ENCODE measurements at places on chromosomes 2 and 18.
A peak's percentile ranks its signal among the peaks of the same experiment; 100 is the strongest.

- DNase-seq, result no peak
Observed at GRCh38 chr2:203650860-203651613, 55.4 kb upstream of the CD28 start.

GRCh38 chr2:106523976-106524665 lies 37.0 kb downstream of the CD8B2 start:
- DNase-seq, result no peak

- DNase-seq, result no peak
Observed at GRCh38 chr2:102473020-102473419, at the start of gene SLC9A4. TSS of gene SLC9A4 (plus strand) at chr2:102473226. CDS start at chr2:102473760, 534 bp downstream.

- no peak for DNase-seq
Observed at GRCh38 chr2:227812001-227812400, 1.6 kb upstream of the CCL20 start.

DNA sequence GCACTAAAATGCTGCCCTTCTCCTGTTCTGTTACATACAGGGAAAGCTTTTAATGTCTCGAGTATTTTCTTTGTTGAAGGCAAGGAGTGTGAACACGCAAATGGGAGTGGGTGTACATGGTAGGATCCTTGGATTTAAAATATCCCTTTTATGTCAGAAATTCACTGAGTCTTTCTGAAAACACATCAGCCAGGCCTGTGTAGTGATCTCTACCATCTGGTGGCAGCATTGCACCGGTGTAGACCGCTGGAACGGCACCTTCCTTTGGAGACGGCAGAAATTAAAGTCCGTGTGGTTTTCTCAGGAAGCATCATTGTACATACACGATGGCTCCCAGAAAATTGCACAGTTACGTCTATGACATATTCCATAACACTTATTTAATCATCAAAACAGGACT lies 515.8 kb downstream of the GALR1 start:
- no peak for DNase-seq

DNA sequence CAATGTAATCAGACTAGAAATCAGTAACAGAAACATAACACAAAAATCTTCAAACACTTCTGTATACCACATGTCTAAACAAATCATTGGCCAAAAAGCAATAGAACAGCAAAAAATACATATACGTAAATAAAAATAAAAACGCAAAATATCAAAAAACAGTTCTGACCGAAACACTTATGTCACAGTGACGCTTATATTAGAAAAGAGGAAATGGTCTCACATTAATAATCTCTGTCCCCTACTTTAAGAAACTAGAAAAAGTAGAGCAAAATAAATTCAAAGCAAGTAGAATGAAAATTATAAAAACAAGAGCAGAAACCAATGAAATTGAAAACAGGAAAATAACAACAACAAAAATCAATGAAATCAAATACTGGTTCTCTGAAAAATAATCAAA lies 41.9 kb downstream of the TMEM131 start:
- no peak for DNase-seq

DNA sequence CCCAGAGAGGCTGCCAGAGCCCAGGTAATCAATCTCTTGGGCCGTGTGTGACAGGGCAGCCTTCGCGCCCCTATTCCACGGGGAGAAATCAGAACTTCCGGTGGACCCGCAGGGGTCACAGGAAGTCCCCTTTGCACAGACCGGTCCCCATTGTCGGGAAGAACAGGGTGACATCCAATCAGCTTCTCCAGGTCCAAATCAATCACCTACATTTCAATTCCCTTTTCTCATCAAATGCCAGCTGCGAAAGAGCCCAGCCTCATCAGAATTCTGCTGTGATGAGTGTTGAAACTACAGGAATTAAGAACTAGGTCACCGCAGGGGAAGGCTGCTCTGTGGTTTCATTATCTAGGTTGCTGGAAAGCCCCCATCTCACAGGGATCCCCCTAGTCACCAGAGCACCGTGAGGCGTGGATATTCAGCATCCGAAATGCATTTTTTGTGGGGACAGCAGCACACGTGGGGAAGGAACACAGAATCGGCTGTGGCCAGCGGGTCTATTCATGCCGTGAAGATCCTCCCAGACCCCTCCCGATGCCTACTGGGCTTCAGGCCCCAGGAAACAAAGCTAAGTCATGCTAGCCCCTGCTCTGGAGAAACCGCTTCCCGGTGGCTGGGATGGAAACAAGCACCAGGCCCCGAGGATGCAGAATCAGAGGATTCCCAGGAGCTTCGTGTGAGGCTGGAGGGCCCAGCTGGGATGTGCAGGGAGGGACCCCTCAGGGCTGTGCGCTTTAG lies 193.7 kb upstream of the ID2 start:
- no peak for DNase-seq

GRCh38 chr2:153818242-153818641 lies 53.5 kb upstream of the GALNT13 start:
- DNase-seq, result no peak

GRCh38 chr2:36708041-36708741 lies 11.7 kb downstream of the VIT start:
- no peak for DNase-seq

- no peak for DNase-seq
Observed at GRCh38 chr2:11998626-11999378, 252.4 kb downstream of the LPIN1 start.

- DNase-seq, result no peak
Observed at GRCh38 chr2:135818937-135819610, 17.9 kb downstream of the LCT start.

DNA sequence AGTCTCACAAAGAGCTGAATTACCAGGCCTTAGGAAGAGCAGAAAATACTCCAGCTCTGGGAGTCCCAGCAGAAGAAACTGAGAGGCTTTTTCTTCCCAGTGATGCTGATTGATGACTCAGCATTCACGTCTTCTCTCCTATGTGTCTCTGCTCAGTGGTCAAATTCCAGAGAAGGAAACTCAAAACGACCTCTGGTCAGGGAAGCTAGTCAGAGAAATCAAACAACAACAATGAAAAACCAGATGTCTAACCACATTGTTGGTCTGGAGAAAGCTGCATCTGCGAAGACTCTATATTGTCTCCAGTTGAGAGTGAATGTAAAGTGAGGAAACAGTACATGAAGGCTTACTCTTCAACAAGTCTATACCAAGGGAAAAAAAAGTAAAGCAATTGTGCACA lies 28.6 kb upstream of the CERS6 start:
- no peak for DNase-seq

DNA sequence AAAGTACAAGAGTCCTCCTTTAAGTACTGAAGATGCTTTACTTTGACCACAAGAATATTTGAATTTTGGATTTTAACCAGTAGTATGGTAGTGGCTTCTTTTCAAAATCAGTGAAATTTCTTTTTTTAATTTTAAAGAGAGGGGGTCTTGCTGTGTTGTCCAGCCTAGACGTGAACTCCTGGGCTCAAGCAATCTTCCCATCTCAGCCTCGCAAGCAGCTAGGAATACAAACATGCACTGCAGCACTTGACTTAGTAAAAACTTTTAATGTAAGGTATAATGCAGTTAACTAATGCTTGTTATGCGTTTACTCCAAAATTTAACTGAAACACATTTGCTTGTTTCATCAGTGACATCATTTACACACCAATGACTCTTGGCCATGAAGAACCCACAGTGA lies 49.6 kb downstream of the EML4 start:
- DNase-seq, result no peak

DNA sequence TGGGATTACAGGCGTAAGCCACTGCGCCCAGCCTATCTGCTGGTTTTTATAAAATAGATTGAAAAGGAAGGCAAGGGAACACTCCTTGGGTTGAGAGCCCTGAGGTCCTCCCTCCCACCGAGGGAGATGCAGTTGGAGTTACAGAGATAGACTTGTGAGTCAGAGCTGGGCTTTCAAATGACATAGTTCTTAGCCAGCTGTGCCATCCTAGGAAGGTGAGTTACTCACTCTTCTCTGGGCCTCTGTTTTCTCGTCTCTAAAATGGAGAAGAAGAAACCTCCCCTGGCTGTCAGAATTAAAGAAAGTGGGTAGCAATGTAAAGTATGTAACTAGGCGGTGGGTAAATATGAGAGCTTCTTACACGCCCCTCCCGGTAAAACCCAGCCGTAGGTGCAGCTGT lies 2.4 kb downstream of the LRRFIP1 start:
- no peak for DNase-seq

- no peak for DNase-seq
Observed at GRCh38 chr2:118848381-118849225, 1.2 kb upstream of the EN1 start.

- no peak for DNase-seq
Observed at GRCh38 chr2:126678269-126679065, 22.5 kb downstream of the GYPC start.

- DNase-seq, result no peak
Observed at GRCh38 chr2:172763079-172763478, 27.4 kb downstream of the RAPGEF4 start.

- DNase-seq, result no peak
Observed at GRCh38 chr2:212314680-212315079, 223.9 kb downstream of the ERBB4 start.

DNA sequence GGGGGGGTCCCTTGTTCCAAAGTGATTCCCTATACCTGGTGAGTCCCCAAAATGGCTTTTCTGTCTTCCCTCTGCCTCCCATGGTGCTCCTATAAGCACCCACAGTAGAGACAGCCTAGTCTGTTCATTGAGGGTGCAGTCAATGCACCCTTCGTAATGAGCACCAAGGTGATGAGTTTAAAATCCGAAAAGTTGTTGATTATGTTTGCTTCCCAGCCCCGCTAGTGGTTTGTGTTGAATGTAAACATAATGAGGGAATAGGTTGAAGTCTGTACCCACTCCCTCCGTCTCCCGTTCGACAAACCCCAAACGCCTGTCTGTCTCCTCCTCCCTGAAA lies 2.3 kb downstream of the FOSL2 start:
- DNase-seq, result no peak

DNA sequence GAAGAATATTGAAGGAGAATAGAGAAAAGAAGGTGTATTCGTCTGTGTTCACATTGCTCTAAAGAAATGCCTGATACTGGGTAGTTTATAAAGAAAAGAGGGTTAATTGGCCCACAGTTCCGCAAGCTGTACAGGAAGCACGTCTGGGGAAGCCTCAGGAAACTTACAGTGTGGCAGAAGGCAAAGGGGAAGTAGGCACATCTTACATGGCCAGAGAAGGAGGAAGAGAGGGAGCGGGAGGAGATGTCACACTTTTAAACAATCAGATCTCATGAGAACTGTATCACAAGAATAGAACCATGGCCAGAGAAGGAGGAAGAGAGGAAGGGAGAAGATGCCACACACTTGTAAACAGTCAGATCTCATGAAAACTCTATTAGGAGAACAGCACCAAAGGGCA lies 159.6 kb upstream of the TPO start:
- DNase-seq, result no peak

- no peak for DNase-seq
Observed at GRCh38 chr2:145022666-145023333, 502.9 kb upstream of the ZEB2 start.

- DNase-seq, result no peak
Observed at GRCh38 chr2:69704446-69704845, 37.5 kb upstream of the ANXA4 start.

DNA sequence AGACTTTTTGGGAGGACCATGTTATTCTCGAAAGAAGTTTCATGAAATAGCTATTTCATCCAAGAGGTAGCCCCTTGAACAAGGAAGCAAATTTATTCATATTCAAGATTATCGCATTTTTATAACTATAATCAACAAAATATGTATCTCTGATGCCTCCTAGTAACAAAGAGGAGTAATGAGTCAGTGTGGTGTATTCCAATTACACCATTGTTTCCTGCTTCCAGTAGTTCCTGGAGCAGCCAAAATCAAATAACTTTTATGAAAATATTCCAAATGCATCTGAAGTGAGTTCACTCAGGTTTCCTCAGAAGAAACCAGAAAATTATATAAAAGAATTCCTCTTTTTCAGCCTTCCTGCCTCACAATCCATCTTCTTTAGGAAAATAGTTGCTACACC lies 43.0 kb downstream of the ANKRD36B start:
- DNase-seq, result no peak

GRCh38 chr2:46663614-46664013 lies 184.2 kb downstream of the TMEM247 start:
- no peak for DNase-seq

- no peak for DNase-seq
Observed at GRCh38 chr2:25982273-25982967, at the start of gene KIF3C. TSS of gene KIF3C (minus strand) at chr2:25982497. CDS start at chr2:25981917, 580 bp downstream.

DNA sequence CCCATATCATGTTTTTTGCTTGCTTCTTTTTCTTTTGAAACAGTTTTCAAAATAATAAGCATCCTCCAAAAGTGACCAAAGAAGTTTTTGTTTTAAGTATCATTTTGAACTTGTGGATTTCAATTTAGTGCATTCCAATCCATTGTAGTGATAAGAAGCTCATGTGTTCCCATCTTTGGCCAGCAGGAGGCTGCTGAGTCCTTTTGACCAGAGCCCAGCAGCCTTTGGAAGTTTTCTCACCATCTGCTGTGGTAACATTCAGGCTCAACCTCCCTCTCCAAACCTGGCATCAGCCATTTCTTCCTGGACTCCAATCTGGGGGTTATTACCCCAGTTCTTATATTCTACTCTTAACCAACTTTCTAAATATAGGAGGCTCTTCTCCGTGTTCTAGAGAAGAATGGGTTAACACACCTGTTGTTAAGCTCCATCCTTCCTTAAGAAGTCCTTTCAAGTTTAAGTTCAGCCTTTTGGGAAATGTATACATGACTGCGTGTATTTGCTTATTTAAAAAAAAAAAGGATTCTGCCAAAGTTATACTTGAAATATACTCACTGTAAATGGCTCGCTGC lies 39.0 kb upstream of the MAL start:
- DNase-seq, result no peak

DNA sequence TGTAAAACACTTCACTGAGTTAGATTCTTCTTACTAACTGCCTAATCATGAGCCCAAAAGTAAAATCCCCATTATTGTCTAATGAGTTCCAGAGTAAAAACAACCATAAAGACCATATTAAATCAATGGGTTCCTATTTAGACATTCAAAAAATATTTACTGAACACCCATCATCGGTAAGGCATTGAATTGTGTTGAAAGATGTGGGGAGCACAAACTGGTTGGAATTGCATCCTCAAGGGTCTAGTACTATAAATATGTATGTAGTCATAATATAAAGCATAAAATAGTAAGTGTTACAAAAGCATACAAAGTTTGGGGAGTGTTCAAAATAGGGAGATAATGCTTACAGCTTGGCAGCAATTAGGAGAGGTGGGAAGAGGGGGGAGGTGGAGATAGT lies 3.0 kb upstream of the MARCHF4 start:
- DNase-seq, result no peak

GRCh38 chr2:41775366-41776025 lies 272.3 kb upstream of the PKDCC start:
- no peak for DNase-seq

GRCh38 chr2:188975497-188976102 lies 1.4 kb downstream of the COL3A1 start:
- DNase-seq, result peak; percentile 25

GRCh38 chr2:25375371-25375988 lies 33.8 kb upstream of the DNMT3A start:
- no peak for DNase-seq

- no peak for DNase-seq
Observed at GRCh38 chr18:37654034-37654433, 88.4 kb upstream of the CELF4 start.

DNA sequence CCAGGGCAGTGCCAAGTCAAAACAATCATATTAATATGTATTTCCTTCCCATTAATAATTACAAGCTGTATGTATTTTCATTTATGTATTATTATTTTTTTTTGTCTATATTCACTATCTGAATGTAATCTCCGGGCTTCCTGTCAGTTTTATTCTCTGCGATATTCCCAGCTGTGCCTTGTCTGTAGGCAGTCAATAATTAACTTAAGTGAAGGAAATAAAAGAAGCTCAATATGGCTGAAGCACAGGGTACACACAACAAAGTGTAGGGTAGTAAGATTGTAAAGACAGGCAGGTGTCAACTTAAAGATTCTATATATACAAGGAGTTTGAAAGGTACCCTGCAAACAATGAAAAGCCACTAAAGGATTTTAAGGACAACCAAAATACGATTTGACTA lies 122.9 kb downstream of the ROCK1 start:
- no peak for DNase-seq

Measured in thoracic aorta (tissue), 2 donors.